H1 (cell line): ENCODE measurements at places on chromosomes 1 and 21.

- H3K27me3 ChIP-seq, result no peaks in the 10 kb centered on the region; the same call in 1 of the 2 replicates
- H3K4me1 ChIP-seq, result no peaks in the 10 kb centered on the region; the same call in 1 of the 2 replicates
- no peak overlapping the region for H3K27ac ChIP-seq
- H3K4me3 ChIP-seq, result no peak overlapping the region
- peaks cover 5% of the 10 kb centered on the region; the same call in 1 of the 2 replicates for H3K36me3 ChIP-seq
- no peak for DNase-seq
Observed at GRCh38 chr1:40838980-40839942, 22.9 kb downstream of the CITED4 start.

GRCh38 chr1:22428672-22429071 is 23.0 kb upstream of the ZBTB40 start:
- no peaks in the 10 kb centered on the region for H3K36me3 ChIP-seq
- no peak overlapping the region for H3K4me3 ChIP-seq
- DNase-seq, result no peak
- H3K27me3 ChIP-seq, result no peaks in the 10 kb centered on the region
- H3K4me1 ChIP-seq, result no peaks in the 10 kb centered on the region
- H3K27ac ChIP-seq, result no peak overlapping the region

GRCh38 chr1:225652729-225653462 is at the start of gene ENAH:
Gene ENAH (minus strand): TSS chr1:225653123. CDS start chr1:225652690, 433 bp downstream.
- peak within 1 kb of the TSS; percentile 100 for H3K4me3 ChIP-seq
- H3K36me3 ChIP-seq, result no peaks in the 10 kb centered on the region
- H3K4me1 ChIP-seq, result no peaks in the 10 kb centered on the region; the same call in 1 of the 2 replicates
- no peak for DNase-seq

- DNase-seq, result no peak
- H3K4me3 ChIP-seq, result no peak overlapping the region
- H3K36me3 ChIP-seq, result no peaks in the 10 kb centered on the region
- H3K4me1 ChIP-seq, result no peaks in the 10 kb centered on the region
Observed at GRCh38 chr1:228074954-228075730, 7.4 kb upstream of the ARF1 start.

- no peaks in the 10 kb centered on the region for H3K4me1 ChIP-seq
- DNase-seq, result no peak
- H3K27ac ChIP-seq, result no peak overlapping the region
- no peaks in the 10 kb centered on the region for H3K27me3 ChIP-seq
- no peaks in the 10 kb centered on the region for H3K36me3 ChIP-seq
Observed at GRCh38 chr1:237237721-237238120, 195.7 kb downstream of the RYR2 start.

- no peak within 1 kb of the TSS for H3K27ac ChIP-seq
- peak; percentile 46 for DNase-seq
- no peak within 1 kb of the TSS for H3K4me3 ChIP-seq
- peaks cover 4% of the 10 kb centered on the region; the same call in 1 of the 2 replicates for H3K36me3 ChIP-seq
Observed at GRCh38 chr21:46155514-46156377, at the start of gene FTCD. Gene FTCD (minus strand): TSS chr21:46155579. CDS start chr21:46155523, 56 bp downstream.

DNA sequence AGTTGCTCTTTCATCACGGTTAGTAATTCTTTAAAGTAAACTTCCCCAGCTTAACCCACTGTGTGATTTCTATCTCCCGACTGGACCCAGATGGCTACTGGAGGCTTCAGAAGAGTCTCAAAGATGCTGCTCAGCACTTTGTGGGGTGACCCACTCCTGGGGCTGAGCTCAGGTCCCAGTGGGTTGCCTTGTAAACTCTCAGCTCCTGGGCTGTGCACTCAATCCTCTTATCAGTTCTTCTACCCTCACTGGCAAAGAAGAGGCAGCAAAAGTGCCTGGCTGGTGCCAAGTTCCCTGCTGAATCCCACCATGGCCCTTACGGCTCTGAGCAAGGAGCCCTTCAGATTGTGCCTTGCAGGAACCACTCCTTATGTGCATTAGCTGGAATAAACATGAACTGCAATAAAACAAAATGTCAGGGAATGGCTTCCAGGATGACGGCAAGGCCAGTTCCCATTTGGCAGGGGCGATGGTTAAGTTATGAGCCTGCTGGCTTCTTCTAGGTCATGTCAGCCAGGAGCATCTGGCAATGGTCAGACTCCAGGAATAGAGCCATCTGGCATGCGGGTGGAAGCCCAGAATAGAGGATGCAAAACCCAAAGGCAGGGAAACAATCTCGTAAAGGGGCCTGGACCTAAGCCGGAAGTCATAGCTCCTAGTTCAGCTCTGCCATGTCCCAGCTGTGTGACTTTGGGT is 6.8 kb downstream of the MYOC start:
- no peaks in the 10 kb centered on the region for H3K36me3 ChIP-seq
- H3K4me3 ChIP-seq, result no peak overlapping the region
- H3K27me3 ChIP-seq, result no peaks in the 10 kb centered on the region
- H3K27ac ChIP-seq, result no peak overlapping the region
- DNase-seq, result no peak
- H3K4me1 ChIP-seq, result peaks cover 15% of the 10 kb centered on the region

DNA sequence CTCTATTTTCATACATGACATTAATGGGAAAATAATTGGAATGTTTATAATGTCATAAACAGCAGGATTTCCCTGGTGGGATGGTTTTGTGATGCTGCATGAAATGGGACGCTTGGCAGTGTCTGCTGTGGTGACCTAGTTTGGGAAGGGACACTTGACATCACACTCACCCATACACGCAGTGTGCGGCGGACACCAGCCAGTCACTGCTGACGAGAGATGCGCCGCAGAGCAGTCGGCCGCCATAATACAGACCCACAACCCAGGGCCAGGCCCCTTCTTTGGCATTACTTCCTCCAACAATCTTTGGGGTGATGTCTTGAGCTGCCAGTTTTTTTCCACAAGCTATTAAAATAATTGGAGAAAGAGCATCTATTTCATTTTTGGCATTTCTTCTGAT is 49.5 kb downstream of the CHODL start:
- H3K27me3 ChIP-seq, result no peaks in the 10 kb centered on the region
- no peak overlapping the region for H3K27ac ChIP-seq
- no peak for DNase-seq
- H3K4me3 ChIP-seq, result no peak overlapping the region
- no peaks in the 10 kb centered on the region for H3K4me1 ChIP-seq

- no peaks in the 10 kb centered on the region for H3K4me1 ChIP-seq
- no peaks in the 10 kb centered on the region for H3K27me3 ChIP-seq
- H3K36me3 ChIP-seq, result no peaks in the 10 kb centered on the region
- no peak overlapping the region for H3K4me3 ChIP-seq
- no peak overlapping the region for H3K27ac ChIP-seq
Observed at GRCh38 chr1:143660354-143660941, 311.3 kb downstream of the FAM72C start.

GRCh38 chr1:218878369-218878768 is 295.3 kb upstream of the LYPLAL1 start:
- DNase-seq, result no peak
- no peak overlapping the region for H3K4me3 ChIP-seq
- H3K27me3 ChIP-seq, result no peaks in the 10 kb centered on the region
- no peaks in the 10 kb centered on the region for H3K36me3 ChIP-seq
- no peak overlapping the region for H3K27ac ChIP-seq

GRCh38 chr1:117061986-117062415 is 1.9 kb downstream of the TTF2 start:
- peaks cover 9% of the 10 kb centered on the region for H3K36me3 ChIP-seq
- no peaks in the 10 kb centered on the region for H3K27me3 ChIP-seq
- no peak overlapping the region for H3K27ac ChIP-seq
- H3K4me3 ChIP-seq, result no peak overlapping the region
- DNase-seq, result no peak

- no peaks in the 10 kb centered on the region for H3K27me3 ChIP-seq
- no peak overlapping the region for H3K27ac ChIP-seq
- H3K36me3 ChIP-seq, result no peaks in the 10 kb centered on the region
- H3K4me3 ChIP-seq, result no peak overlapping the region
- H3K4me1 ChIP-seq, result no peaks in the 10 kb centered on the region
Observed at GRCh38 chr1:77143529-77144121, 75.6 kb downstream of the PIGK start.

- H3K27me3 ChIP-seq, result no peaks in the 10 kb centered on the region
- no peaks in the 10 kb centered on the region for H3K4me1 ChIP-seq
- no peak overlapping the region for H3K4me3 ChIP-seq
- DNase-seq, result no peak
- no peak overlapping the region for H3K27ac ChIP-seq
- no peaks in the 10 kb centered on the region for H3K36me3 ChIP-seq
Observed at GRCh38 chr1:174398246-174398645, 49.5 kb upstream of the GPR52 start.

GRCh38 chr1:24027838-24028468 is 47.8 kb upstream of the SRSF10 start:
- no peaks in the 10 kb centered on the region for H3K27me3 ChIP-seq
- no peak for DNase-seq
- no peak overlapping the region for H3K27ac ChIP-seq
- H3K4me3 ChIP-seq, result no peak overlapping the region
- no peaks in the 10 kb centered on the region for H3K36me3 ChIP-seq
- no peaks in the 10 kb centered on the region for H3K4me1 ChIP-seq

GRCh38 chr1:44659566-44659965 is 14.7 kb downstream of the TMEM53 start:
- H3K27me3 ChIP-seq, result no peaks in the 10 kb centered on the region
- no peak overlapping the region for H3K27ac ChIP-seq
- H3K4me1 ChIP-seq, result no peaks in the 10 kb centered on the region; the same call in 1 of the 2 replicates
- no peak for DNase-seq
- H3K36me3 ChIP-seq, result no peaks in the 10 kb centered on the region

GRCh38 chr1:101150670-101151069 is 86.1 kb upstream of the S1PR1 start:
- no peaks in the 10 kb centered on the region for H3K4me1 ChIP-seq
- H3K4me3 ChIP-seq, result no peak overlapping the region
- DNase-seq, result no peak
- H3K27me3 ChIP-seq, result no peaks in the 10 kb centered on the region
- H3K27ac ChIP-seq, result no peak overlapping the region
- no peaks in the 10 kb centered on the region for H3K36me3 ChIP-seq

DNA sequence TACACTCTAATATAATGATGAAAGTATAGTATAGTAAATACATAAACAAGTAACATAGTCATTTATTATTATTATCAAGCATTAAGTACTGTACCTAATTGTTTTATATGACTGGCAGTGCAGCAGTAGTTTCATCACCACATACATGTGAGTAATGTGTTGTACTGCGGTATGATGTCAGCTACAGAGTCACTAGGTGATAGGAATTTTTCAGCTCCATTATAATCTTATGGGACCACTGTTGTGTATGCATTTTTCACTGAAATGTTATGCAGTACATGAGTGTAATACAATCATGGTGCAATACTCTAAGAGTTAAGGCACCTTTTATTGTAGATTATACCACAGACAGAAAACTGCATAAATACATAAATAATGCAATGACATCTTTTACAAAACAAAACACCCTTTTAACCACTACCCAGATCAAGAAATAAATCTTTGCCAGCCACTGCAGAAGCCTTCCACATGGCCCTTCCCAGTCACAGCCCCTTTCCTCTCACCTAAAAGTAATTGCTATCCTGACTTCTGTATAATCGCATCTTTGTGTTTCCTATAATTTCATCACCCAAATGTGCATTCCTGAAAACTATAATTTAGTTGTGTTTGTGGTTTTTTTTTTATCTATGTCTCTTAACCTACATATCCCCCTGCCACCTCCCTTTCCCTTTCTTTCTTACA is 16.3 kb downstream of the ABCD3 start:
- no peak overlapping the region for H3K27ac ChIP-seq
- DNase-seq, result no peak
- no peak overlapping the region for H3K4me3 ChIP-seq
- H3K36me3 ChIP-seq, result no peaks in the 10 kb centered on the region
- H3K4me1 ChIP-seq, result no peaks in the 10 kb centered on the region
- H3K27me3 ChIP-seq, result no peaks in the 10 kb centered on the region

DNA sequence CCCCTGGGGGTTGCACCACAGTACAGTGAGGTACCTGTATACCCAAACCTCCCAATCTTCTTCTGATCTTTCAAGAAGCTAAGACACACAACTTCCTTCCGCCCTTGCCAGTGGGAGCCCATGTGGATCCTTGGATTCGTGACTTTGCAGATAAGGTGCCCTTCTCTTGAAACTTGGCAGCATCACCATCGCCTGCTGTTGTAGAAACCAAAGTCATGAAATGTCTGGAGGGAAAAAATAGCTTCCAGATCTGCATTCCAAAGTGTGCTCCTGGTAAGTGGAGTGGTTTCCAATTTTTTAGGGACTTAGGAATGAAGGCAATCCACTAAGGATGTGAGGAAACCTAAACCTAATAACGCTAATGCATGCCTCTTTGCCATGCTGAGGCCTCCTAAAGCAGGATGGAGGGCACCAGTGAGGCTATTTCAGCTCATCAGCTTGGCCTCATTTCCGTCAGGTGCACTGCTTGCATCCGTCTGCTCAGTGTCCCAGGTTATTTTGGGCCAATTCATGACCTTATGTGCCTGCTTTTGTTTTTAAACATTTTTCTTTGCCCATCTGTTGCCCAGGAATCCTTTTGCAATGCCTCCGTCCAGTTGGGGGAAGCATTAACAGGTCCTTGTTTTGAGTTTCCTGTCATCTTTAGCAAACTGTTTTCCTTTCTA is 8.2 kb upstream of the EFHD2 start:
- no peak overlapping the region for H3K4me3 ChIP-seq
- no peaks in the 10 kb centered on the region; the same call in 1 of the 2 replicates for H3K27me3 ChIP-seq
- no peaks in the 10 kb centered on the region for H3K4me1 ChIP-seq
